Stimulated activated CD8-positive, alpha-beta memory T cell treated with anti-CD3 and anti-CD28 coated beads, Interleukin-7, amount 100 ng/mL, for 1 hour (primary cell): ENCODE measurements at places on chromosomes 2 and 18.

DNA sequence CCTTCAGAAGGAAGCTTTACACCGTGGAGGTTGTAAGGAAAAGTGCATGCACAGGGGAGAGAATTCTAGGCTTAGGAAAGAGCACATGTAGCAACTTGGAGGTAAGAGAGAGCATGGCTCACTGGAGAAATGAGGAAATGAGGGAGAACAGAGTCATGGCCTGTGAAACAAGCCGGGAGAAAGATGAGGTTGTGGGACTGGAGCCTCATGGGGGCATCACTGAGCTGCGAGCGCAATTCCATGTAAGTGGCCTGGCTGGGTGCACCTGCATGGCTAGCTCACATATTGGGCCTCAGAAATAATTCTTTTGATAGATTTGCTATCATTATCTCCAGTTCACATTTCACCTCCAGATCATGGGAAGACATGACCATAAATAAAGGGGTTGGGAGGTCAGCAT lies 785.5 kb upstream of the RAB6C start:
- DNase-seq, result no peak

DNA sequence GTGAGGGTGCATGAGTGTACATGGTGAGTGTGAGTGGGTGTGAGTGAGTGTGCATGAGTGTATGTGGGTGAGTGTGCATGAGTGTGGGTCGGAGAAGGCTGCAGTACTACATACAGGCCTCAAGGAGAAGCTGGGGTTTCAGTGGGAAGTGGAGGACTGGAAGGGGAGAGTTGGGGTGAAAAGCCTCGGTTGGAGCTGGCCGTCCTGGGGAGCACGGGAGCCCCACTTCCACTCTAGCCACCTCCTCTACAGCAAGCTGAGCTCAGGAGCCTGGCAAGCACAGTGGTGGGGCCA lies 68.7 kb upstream of the HPCAL1 start:
- no peak for DNase-seq

- no peak for DNase-seq
These were observed 138.4 kb downstream of the RPIA start for GRCh38 chr2:88829607-88830463.

GRCh38 chr18:77168811-77169311 lies 36.3 kb upstream of the MBP start:
- DNase-seq, result no peak

DNA sequence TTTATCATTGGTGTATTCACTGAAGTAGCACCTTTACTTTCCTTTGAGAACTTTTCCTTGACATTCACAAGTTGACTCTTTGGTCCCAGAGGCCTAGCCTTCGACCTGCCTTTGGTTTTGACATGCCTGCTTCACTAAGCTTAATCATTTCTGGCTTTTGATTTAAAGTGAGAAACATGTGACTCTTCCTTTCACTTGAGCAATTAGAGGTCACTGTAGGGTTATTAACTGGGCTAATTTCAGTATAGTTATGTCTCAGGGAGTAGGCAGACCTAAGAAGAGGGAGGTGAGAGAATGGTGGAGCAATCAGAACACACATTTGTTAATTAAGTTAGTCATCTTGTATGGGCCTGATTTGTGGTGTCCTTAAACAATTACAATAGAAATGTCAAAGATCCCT lies 1040.7 kb upstream of the SLC39A10 start:
- DNase-seq, result no peak

DNA sequence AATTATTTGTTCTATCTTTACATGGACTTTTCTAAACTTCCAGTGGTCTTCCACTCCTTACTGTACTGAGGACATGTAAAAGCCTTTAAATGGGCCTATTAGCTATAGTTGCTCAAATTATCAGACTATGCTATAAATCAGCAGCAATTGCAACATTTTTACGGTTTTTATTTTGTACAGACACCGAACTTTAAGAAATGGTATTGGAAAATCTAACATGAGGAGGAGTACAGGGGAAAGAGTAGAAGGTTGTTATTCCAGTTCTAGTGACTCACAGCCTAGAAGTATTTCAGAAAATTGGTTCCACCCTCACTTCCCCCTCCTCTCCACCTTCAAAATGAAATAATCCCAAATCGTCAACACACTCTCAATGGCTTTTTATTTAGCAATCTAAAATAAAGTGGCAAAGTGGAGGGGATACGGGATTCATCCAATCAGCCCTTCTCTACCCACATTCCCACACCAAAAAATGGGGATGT lies 1.1 kb downstream of the NCKAP1 start:
- no peak for DNase-seq

- DNase-seq, result no peak
These were observed 584.5 kb downstream of the ZEB2 start for GRCh38 chr2:143935482-143935752.

DNA sequence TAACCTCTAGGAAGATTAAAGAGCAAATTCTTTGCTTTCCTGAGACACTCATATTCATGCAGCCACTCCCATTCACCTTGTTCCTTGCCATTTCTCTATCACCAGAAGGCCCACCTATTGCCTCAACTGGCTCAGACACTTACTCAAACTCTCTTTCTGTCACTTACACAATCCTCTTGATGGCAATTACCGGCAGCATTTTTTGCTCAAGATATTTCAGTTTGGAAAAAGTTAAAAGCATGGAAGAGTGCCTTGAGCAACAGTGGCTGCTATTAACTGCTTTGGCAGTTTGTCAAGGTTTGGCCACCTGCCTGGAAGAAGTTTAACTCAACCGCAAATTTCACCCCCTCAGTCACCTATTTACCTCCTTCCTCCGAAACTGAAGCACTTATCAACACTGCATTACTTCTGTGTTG lies 1104.0 kb upstream of the PIK3C3 start:
- no peak for DNase-seq

DNA sequence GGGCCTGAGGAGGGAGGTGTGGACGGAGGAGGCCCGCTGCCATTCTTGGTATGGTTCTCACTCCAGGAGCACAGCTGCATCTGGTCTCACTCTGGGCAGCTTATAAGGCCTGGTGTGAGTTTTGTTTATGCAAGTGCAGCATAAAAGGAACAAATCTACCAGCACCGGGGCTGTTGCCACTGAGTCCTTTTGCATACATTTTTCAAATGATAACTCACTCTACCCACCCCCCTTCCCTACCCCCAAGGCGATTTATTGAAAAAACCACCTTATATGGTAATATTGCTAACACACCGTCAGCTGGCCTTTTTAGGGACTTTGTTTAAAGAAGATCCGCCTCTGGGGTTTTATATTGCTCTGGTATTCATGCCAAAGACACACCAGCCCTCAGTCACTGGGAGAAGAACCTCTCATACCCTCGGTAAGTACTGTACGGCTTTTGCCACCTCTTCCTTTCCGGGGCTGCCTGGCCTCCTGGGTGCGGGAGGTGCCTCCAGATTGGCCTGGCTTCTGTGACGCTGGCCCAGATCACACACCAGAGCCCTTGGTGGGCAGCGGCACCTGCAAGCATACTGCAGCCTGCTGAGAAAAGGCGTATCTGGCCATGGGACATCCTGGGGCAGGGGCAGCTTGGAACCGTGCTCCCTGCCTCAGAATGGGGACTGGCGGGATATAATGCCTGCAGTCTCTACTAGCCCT lies at the start of gene ACTG2:
ACTG2 (plus strand) TSS at position 378 of the 699 bp plus-strand sequence. CDS start 8,304 bp downstream, outside the sequence.
- no peak for DNase-seq

DNA sequence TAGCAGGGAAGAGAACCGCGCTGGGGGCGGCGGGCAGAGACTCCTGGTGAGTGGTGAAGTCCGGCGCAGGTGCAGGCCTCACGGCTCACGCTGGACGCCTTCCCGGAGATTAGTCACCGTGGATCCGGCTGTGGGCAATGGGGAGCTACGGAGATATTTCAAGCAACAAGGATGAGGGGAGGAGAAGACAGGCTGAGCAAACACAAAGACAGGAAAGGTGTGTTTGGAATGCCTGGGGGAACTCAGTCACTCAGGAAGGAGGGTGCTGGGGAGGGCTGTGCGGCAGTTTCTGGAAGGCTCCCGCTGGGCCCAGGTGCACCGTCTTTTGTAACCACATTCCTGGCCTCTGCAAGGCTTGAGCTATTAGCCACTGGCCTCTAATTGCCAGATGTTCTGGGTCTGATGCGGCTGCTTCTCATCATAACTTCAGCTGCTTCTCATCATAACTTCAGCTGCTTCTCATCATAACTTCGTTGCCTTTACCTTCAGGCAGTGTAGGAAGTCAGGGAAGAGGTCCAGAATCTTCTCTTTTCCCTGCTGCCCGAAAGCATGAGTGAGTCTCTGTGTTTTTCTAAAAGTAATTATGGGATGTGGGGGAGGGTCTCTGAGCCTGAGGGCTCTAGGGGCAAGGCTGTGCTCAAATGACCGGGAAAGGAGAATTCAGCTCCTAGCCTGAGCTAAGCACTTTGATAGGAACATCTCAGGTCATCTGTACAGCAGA lies 118.9 kb downstream of the PXDN start:
- no peak for DNase-seq

DNA sequence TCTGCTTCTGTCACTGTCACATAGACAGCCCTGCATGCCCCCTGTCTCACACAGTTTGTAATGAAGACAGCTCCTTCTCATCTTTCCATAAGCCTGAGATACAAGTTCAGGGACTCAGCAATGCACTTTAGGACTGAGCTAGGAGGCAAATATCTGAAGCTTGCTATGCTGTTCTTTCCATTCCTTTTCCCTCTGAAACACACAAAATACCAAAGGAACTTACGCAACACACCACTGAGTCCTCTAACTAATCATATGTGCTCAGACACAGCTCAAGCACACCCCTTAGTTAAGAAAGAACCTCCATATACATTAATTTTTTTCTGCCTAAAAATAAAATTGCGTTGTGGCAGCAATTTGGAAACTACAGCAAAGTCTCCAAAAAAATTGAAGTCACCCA lies 17.9 kb downstream of the SERPINB8 start:
- no peak for DNase-seq

DNA sequence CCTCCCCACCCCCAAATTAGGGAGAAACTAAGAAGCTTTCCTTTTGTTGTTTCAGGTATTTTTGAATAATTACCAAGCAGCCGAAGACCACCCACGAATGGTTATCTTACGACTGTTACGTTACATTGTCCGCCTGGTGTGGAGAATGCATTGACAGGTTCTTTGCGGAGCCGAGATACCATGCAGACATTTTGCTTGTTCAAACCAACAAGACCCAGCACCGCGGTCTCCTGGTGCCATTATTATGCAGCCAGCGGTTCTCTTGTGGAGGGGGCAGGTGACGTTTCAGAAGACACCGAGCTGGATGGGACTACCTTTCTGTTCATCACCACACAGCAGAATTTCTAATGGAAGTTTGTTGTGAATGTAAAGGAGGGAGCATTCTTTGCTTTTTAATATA lies 43.4 kb downstream of the BCL2L11 start:
- no peak for DNase-seq

- no peak for DNase-seq
These were observed 195.6 kb downstream of the TMX3 start for GRCh38 chr18:68519336-68519735.

- DNase-seq, result no peak
These were observed 2.0 kb upstream of the MARCO start for GRCh38 chr2:118939994-118940393.

DNA sequence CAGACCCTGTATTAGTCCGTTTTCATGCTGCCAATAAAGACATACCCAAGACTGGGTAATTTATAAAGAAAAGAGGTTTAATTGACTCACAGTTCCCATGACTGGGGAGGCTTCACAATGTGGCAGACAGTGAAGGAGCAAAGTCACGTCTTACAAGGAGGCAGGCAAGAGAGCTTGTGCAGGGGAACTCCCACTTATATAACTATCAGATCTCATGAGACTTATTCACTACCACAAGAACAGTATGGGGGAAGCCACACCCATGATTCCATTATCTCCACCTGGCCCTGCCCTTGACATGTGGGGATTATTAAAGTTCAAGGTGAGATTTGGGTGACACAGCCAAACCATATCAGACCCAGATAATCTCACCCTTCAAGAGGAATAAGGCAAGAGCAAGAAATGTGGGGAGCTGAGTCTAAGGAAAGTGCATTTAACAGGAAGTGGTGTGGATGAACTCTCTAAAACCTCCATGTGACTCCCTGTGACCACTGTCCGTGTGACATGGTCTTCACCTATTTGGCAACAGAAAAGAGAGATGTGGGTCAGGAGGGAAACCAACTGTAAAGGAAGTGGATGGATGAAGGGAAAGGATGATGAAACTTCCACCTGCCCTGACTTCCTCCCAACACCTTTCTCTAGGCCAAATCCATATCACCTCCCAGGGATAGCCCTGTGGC lies 110.6 kb downstream of the ATL2 start:
- no peak for DNase-seq

GRCh38 chr18:25467226-25467987 lies 115.4 kb upstream of the ZNF521 start:
- DNase-seq, result no peak

DNA sequence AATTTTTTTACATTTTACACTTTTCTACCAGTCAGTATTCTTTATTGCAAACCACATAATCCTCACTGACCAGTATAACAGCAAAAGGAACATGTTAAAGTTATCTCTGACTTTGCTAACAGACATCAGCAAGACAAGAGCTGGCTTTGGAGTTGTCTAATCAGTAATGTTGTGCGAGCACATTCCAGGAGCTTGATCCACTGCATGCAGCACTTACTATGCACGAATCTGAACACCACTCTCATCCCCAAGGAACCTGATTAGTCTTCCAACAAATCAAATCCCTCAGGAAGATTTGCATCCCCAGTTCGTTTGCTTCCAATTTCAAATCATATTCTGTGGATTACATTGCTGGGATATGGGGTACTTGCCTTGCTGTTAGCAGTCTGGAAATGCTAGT lies 269.3 kb upstream of the EPC2 start:
- no peak for DNase-seq

- DNase-seq, result no peak
These were observed 392.8 kb upstream of the ACVR2A start for GRCh38 chr2:147451902-147452515.
